ENCODE measurements at places on chromosomes 1 and 21. TPM values are rescaled to one million over a fixed set of nuclear protein-coding genes. Genes with fewer than 3 reads are reported as not detected.

The WNT9A gene
- polyA plus RNA-seq, result 5.9 TPM

The OPRD1 gene
- not detected for polyA plus RNA-seq

The PADI2 gene
- not detected for polyA plus RNA-seq

GRCh38 chr1:19081218-19081893 is 124.9 kb upstream of the IFFO2 start:
- peak; percentile 52 for DNase-seq

DNA sequence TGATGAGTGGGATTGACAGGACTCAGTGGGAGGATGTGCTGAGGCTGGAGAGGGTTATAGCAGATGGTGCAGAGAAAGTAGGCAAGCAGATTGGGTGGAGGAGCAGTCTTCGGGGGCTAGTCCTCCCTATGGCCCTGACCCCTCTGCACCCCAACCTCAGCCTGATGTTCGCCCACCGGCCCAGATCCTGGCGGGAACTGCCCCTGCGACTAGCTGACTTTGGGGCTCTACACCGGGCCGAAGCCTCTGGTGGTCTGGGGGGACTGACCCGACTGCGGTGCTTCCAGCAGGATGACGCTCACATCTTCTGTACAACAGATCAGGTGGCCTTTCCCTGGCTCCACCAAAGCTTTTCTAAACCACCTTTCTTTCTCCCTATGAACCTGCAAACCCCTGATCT is 9.6 kb upstream of the ECM1 start:
- no peak for DNase-seq

DNA sequence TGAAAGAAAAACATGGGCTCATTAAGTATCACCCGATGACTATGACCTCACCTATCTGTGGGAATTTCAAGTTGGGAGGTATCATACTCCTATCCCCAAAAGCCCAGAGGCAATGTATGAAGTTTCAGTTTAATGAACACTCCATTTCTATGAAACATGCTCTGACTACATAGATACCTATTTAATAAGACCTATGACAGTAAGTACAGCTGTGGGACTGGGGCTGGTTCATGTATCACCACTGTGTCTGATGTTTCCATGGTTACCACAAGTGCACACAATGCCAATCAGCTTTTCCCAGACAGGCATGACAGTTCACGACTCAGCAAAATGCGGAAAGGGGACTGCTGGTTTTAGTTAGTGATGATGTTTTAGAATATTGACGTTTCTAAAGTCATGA is 167.7 kb downstream of the SIPA1L2 start:
- DNase-seq, result no peak

DNA sequence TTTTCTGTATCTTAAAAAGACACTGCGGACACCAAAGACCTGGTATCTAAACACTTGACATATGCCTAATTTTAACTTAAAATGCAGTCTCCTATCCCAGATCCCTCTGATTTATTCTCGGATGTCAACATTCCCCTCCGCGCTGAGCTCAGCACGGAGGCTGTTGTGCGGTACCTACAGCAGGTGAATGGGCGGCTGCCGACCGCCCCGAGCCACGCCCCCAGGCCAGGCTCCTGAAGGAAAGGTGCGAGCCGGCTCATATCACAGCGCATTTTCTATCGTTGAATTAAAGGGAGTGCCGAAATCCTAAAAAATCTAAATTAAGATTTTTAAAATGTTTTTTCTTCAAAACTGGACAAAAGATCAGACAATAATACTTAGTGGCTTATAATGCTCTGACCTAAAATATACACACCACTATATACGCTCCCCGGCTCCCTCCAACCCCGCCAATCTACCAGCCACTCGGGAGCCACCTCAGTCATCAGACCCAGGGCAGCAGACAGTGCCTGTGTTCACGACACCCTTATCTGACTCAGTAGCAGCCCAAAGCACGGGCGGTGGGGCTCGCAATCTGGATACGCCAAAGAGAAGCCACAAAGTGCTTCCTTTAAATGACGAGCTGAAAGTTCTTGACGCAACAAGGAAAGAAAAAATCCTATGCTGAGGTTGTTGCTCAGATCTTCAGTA is 4.1 kb downstream of the WRAP73 start:
- DNase-seq, result no peak

Data from endothelial cell of umbilical vein (primary cell).